Activated CD8-positive, alpha-beta T cell treated with anti-CD3 and anti-CD28 coated beads, Interleukin-2, amount 10 ng/mL, durations not matched to agents 7 days and 5 days (primary cell): ENCODE measurements at places on chromosomes 1 and 21.

DNA sequence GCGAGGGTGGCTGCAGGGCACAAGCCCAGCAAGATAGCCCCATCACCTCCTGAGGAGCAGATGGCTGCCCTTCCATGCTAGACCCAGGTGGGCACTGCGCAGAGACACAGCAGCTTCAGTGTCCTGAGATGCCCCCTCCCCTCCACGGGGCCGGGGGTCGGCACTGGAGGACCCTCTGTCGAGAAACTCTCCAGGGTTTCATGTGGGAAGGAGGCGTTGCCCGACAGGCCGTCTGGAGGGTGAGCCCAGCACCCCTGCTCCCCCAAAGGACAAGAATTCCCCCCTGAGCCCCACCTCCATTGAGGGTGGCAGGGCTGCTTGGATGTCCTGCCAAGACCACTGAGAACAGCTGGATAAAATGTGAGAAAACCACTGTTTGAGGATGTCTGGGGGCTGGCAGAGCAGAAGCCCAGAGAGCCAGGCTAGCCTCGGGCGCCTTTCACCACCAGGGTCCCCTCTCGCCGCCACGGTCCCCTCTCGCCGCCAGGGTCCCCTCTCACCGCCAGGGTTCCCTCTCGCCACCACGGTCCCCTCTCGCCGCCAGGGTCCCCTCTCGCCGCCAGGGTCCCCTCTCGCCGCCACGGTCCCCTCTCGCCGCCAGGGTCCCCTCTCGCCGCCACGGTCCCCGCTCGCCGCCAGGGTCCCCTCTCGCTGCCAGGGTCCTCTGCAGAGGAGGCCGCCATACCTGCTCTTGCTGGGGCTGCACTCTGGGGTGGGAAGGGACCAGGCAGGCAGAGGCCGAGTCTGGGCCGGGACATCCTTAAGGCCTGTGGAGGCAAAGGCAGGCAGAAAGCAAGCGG lies 44.2 kb downstream of the SLC19A1 start:
- DNase-seq = no peak

DNA sequence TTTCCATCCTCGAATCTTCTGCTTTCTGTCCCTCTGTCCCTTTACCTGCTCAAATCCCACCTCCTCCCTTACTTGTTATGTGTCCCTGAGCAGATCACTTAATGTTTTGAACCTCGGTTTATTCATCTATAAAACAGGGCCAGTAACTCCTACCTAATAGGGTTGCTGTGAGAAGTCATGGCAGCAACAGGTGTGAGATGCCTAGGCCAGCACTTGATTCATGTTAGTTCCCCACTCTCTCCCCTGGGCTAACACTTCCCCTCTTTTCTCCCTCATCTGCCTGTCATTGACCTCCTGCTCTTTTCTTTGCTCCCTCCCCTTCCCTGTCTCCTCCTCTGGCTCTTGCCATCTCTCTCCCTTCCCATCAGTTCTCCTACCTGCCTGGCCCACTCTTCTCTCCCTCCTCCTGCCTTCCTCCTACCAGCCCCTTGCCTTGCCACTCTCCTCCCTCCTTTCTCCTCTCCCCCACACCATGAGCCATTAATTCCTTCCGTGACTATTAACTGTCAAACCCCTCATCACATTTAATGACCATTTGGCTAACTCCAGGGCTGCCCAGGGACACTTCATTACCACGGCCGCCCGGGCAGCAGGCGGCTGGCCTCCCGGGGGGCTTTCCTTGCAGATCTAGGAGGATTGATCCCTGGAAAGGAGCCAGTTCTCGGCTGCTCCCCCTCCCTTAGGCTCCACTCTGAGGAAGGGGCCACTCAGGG lies 90.6 kb upstream of the CD1D start:
- DNase-seq = no peak

DNA sequence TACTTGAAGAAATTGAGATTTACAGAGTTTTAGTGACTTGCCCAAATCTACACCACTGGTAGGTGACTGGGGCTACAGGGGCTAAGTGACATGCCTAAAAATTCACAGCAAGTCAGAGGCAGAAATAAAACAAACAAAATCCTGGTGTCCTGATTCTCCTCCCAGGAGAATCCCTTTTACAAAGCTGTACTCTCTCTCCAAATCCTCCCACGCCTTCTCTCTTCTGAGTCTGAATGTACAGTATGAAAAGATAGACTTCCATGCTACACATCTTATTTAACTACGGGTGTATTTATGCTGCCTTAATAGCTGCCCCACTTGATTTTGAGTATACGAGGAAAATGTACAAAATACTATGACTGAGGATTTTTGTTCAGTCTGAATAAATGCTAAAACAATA lies 65.4 kb downstream of the SGIP1 start:
- DNase-seq = no peak

DNA sequence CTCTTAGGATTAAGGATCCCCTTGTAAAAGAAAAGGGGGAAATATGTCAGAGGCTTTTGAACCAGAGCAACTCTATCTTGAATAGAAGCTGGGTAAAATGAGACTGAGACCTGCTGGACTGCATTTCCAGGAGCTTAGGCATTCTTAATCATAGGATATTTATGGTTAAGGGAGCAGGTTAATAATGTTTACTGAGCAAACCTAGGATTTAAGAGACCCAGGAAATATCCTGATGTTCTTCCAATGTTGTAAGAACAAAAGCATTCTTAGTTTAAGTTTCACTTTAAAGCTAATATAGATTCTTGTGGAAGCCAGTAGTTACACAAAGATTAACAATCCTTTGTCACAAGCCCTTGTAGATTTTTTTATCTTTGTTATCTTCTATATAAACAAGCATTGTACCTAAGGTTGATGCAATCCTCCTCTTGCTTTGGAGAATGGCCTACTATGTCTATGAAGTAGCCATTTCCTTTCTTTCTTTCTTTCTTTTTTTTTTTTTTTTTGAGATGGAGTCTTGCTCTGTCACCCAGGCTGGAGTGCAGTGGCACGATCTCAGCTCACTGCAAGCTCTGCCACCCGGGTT lies 570.2 kb upstream of the BEND5 start:
- no peak for DNase-seq

GRCh38 chr1:1118876-1119220 lies 3.0 kb upstream of the C1orf159 start:
- no peak for DNase-seq

- DNase-seq = no peak
Measured at GRCh38 chr1:226782845-226783601, 43.9 kb upstream of the ITPKB start.
